DMS79 treated with DMSO at 0.1 percent for 48 hours (cell line): ENCODE measurements at places on chromosomes 7 and 10.

DNA sequence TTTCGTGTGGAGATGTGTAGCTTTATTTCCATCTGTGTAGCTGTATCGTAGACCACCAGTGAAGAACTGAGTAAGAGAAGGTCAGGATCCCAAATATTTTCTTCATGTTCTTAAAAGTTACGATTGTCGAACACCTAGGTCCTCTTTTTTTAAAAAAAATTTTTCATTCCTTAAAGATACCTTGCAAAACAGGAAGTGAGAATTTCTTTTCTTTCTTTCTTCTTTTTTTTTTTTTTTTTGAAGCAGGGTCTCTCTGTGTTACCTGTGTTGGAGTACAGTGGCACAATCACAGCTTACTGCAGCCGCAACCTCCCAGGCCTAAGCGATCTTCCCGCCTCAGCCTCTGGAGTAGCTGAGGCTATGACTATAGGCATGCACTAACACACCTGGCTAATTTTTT, 60.8 kb downstream of the PHTF2 start:
- DNase-seq = no peak

DNA sequence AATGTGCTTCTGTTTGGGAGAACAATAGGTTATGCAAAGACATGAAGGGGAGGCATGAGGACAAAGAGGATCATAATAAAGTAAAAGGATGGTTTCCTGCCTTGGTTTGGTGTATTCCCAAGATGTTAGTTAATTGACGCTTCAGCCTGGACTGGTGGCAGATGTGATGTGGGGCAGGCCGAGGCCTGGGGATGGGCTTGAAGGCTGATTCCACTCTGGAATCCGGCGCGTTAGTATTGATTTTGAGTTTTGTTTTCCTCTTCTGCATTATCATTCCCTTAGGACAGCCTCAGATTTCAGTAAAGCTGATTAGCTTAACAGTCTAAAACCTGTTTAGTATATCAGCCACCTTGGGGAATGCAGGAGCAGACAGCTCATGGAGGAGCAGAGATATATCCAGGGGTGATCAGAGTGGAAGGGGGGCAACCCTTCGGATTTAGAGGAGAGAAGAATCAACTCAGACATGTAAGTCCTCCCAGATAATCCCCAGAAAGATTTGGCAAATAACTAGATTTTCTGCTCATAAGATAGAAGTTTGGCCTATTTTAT, 159.8 kb upstream of the MTPN start:
- no peak for DNase-seq

- no peak for DNase-seq
These were observed 166.4 kb downstream of the CELF2 start for GRCh38 chr10:11184093-11184492.

DNA sequence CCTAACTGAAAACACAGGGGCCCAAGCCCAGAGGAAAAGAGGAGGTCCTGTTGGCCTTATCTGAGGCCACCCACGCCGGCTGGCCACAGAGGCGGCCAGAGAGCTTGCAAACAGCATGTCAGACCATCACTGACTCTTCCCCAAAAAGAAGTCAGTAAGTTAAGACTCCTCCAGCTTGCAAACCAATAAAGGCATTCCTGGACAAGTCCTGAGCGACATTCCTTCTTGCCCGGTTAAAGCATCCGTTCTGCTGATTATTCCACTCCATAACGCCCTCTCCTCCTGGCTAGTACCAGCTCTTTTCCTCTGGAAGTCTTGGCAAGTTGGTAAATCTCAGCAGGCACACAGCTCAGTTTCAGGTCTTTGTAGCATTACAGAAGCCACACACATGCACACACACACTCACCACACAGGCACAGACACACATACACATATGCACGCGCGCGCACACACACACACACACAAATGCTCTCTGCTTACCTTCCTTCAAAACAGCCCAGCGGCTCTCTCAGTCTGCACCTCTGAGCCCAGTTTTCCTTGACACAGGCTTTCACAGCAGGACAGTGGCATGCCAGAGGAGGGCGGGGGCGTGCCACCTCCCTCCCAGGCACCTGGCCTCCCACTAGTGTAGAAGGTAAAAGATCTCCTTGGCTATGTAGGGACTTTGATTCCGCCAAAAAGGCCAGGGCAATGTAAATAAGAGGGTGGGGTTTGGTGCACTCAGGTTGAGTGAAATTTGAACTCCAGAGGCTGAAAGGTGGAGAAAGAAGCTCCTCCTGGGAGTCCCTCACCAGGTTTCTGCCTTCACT, 201.4 kb downstream of the TNS3 start:
- no peak for DNase-seq

DNA sequence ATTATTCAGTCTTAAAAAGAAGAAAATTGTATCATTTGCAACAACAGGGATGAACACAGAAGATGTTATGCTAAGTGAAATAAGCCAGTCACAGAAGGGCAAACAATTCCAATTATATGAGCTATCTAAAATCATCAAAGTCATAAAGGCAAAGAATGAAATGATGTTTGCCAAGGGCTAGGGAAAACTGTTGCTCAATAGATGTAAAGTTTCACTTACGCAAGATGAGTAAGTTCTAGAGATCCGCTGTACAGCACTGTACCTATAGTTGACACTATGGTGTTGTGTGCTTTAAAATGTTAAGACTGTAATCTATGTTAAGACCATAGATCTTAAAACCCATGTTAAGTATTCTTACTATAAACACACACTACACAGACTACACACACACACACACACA, 904.6 kb upstream of the LRRN3 start:
- no peak for DNase-seq

DNA sequence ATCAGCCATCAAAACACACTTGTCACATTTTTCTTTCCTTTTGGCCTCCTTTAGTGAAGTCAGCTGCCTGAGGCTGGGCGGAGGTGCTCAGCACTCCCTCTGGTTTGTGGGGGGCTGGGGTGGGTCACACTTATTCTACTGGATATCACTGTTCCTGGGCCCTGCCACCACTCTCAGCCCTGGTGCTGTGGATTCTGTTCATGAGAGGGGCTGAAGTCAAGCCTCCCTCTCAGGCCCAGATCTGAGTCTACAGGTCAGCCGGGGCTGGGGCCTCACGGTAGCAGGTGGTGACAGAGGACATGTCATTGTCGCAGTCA, 180.8 kb upstream of the TNS3 start:
- no peak for DNase-seq

DNA sequence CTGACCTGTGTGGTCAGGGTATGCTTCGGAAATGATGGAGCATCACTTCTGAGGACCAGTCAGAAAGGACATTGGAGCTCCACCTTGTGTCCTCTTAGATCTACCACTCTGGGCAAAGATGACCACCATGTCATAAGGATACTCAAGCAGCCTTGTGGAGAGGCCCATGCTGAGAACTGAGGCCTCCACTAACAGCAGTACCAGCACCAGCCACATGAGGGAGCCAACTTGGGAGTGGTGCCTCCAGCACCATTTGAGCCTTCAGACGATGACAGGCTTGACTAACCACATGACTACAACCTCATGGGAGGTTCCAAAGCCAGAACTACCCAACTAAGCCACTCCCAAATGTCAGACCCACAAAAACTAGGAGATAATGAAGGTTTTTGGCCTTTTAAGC, 116.0 kb downstream of the NPTX2 start:
- no peak for DNase-seq

- DNase-seq = no peak
These were observed 27.0 kb downstream of the ANXA8 start for GRCh38 chr10:47456794-47457527.

- DNase-seq = no peak
These were observed 293.0 kb upstream of the AKR1E2 start for GRCh38 chr10:4532976-4533375.

DNA sequence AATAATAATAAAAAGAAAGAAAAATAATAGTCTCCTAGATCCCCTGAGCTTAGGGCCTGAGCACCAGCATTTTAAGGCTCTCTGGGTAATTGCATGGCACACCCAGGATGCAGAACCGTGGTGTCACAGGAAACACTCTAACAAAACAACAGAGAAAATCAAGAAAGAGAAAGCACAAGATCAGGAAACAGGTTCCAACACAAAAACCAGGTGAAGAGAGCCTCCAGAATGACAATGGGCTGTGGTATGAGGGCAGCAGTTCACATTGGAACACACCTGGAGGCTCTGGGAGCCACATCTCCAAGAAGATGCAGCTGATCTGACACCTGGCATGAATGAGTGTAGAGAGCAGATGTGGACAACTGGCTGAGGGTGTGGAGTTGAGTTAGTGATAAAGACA, 7.1 kb downstream of the MMRN2 start:
- no peak for DNase-seq

DNA sequence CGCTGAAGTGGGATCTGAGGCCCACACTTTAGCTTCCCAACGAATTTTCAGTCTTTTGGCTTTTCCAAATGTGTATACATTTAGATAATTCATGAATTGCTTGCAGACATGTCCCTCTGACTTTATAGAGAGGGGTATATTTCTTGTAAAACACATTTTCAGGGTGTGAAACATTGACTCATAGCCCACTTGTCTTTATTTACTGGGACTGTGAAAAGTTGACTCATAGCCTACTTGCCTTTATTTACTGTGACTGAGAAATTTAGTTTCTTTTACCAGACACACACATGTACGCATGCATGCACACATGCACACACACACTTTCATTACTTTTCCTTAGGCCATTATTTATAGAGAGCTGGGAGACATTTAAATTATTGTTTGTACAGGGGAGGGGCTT, 79.1 kb downstream of the VTI1A start:
- no peak for DNase-seq

GRCh38 chr10:11898033-11898371, 74.8 kb downstream of the PROSER2 start:
- DNase-seq = no peak

DNA sequence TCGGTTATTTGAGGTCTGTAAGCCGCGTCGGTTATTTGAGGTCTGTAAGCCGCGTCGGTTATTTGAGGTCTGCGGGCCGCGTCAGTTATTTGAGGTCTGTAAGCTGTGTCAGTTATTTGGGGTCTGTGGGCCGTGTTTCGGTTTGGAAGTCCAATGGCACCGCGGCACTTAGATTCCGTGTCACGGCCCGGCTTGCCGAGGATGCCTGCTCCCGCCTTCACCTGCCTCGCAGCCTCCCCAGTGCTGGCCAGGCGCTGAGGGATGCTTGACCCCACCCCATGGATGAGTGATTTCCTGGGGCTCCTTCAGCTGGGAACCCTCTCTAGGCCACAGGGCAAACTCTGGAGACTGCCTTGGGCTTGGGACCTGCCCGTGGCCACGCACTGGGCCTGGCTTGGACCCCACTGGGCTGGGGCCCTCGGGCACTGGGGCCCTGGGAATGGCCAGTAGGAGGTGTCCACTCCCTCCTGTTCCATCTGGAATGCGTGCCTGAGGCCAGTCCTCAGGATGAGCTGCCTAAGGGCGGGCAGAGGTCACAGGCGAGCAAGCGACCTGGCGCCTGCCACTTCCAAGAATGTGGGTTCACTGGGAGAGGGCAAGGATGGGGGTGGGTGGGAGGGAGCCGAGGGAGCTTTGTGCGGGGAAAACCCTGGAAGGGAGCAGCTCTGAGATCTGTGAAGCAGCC, 25.6 kb downstream of the ADGRA1 start:
- no peak for DNase-seq

GRCh38 chr10:24382045-24382444, 173.1 kb downstream of the KIAA1217 start:
- peak; percentile 79 for DNase-seq
